Activated CD8-positive, alpha-beta T cell treated with anti-CD3 and anti-CD28 coated beads for 36 hours (primary cell): ENCODE measurements at places on chromosomes 7 and 10. TPM values are rescaled to one million over a fixed set of nuclear protein-coding genes. Genes with fewer than 3 reads are reported as not detected.

DNA sequence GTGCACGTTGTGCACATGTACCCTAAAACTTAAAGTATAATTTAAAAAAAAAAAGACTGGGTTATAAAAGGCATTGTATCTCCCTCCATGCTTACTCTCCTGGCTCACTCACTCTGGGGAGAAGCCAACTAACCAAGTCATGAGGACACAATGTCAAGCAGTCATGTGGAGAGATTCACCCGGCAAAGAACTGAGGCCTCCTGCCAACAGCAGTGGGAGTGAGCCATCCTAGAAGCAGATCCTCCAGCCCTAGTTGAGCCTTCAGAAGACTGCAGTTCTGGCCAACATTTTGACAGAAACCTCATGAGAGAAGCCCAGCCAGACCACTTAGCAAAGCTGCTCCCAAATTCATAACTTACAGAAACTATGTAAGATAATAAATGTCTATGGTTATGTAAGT is 521.7 kb upstream of the FZD8 start:
- no peak for DNase-seq
- no peaks in the 10 kb centered on the region for H3K4me1 ChIP-seq
- H3K27me3 ChIP-seq: no peaks in the 10 kb centered on the region
- no peak overlapping the region for H3K27ac ChIP-seq
- no peak overlapping the region for H3K4me3 ChIP-seq

GRCh38 chr10:22222236-22223190 is 4.7 kb upstream of the EBLN1 start:
- peak; percentile 54 for DNase-seq
- no peak overlapping the region for H3K4me3 ChIP-seq
- no peaks in the 10 kb centered on the region for H3K36me3 ChIP-seq
- H3K27ac ChIP-seq: no peak overlapping the region

DNA sequence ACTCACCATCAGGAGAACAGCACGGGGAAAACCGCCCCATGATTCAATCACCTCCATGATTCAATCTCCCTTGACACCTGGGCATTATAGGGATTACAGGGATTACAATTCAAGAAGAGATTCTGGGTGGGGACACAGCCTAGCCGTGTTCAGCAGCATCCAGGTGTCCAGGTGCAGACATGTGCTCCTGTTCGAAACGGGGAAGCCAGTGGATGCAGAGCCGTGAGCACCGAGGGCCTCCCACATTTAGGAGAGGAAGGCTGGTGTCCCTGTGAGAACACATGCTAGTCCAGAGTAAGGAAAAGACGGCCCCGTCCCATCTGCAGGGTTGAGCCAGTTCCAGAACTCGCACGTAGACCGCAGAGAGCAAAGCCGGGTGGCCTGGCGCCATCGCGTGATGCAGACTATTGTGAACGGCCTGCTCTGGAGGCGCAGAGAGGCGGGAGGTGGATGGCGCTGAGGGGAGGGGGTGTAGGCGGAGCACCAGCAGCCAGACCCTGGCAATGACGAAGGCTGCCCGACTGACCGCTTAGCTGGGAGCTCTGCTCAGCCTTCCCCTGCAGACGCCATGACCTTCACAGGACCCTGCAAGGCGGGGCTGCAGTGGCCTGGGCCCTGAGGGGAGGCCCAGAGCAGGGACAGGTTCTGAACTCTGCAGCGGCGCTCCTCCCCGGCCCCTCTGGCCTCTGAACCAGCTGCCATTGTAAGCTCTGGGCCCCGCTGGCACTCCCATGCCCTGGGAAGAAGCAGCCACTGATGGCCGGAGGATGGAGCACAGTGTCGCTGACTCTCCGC is 141.6 kb upstream of the TCERG1L start:
- H3K27ac ChIP-seq: no peak overlapping the region
- no peaks in the 10 kb centered on the region for H3K4me1 ChIP-seq
- no peak for DNase-seq
- no peak overlapping the region for H3K4me3 ChIP-seq
- H3K27me3 ChIP-seq: peaks cover 14% of the 10 kb centered on the region
- H3K36me3 ChIP-seq: no peaks in the 10 kb centered on the region

DNA sequence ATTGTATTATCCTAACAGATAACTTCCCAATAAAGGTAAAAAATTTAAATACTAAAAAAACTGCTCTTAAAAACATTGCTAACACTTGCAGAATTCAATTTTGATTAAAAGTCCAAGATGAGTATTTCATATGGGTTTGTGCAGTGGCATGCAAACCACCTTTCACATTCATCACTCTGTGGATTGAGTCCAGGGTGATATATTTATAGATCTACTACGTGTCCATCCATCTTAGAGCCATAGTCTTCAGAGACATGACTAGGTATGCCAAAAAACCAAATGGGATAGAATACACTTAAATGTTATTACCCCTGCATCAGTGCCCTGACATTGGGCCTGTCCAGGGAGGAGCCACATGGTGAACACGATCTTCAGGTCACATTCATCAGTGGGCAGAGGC is 96.0 kb downstream of the DOCK4 start:
- no peaks in the 10 kb centered on the region for H3K4me1 ChIP-seq
- no peaks in the 10 kb centered on the region for H3K27me3 ChIP-seq
- no peak overlapping the region for H3K27ac ChIP-seq
- H3K36me3 ChIP-seq: no peaks in the 10 kb centered on the region

- no peaks in the 10 kb centered on the region for H3K27me3 ChIP-seq
- no peaks in the 10 kb centered on the region for H3K4me1 ChIP-seq
- no peaks in the 10 kb centered on the region for H3K36me3 ChIP-seq
- DNase-seq: no peak
Measured at GRCh38 chr7:26515314-26515842, 223.7 kb downstream of the SNX10 start.

DNA sequence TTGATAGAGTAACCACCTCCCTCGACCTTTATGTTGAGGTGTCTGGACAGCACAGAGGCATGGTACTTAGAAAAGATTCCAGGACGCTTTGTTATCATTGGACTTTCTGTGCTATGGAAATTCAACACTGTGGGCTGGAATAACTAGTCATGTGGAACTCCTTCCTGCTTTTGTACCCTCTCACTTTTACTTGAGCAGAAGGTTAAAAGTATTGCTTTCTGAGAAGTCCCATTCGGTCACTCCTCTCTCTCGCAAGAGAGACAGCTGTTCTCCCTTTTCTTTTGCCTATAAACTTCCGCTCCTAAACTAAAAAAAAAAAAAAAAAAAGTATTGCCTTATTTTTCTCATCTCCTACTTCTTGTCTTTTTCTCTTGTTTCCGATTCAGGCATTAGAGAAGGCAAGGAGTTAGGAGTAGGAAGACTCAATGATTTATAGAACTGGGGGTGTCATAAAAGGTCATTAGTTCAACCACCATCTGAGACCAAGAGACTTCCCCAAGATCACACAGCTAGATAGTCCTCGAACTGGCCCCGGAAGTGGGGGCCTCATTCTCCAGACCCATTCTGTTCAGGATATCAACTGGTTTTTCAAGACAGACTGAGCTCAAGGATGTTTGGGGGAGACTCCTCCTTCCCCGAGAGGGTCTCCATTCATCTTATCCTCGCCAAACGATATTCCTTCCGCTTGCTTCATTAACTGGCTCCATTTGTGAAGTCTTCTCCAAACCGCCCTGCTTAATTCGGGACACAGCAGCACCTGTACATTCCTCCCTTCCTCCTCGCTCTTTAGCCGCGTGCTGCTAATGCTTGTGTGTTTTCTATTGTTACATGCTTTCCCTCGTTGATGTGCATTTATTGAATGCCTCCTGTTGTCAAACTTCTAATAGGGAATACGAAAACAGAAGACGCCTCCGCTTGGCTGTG is 995 bp upstream of the INPP5F start:
- H3K4me3 ChIP-seq: peak overlapping the region; percentile 82
- no peaks in the 10 kb centered on the region for H3K27me3 ChIP-seq
- H3K27ac ChIP-seq: peak overlapping the region; percentile 75

GRCh38 chr7:74684921-74685320 is 27.4 kb downstream of the GTF2I start:
- H3K4me1 ChIP-seq: peaks cover 31% of the 10 kb centered on the region
- H3K27me3 ChIP-seq: no peaks in the 10 kb centered on the region
- H3K4me3 ChIP-seq: no peak overlapping the region
- no peak overlapping the region for H3K27ac ChIP-seq
- H3K36me3 ChIP-seq: peaks cover 33% of the 10 kb centered on the region

Gene CALD1
- 2.1 TPM for total RNA-seq

Gene ATRNL1
- not detected for total RNA-seq

Gene HGF
- not detected for total RNA-seq

Gene TCERG1L
- total RNA-seq: not detected

Gene SHTN1
- total RNA-seq: not detected
